Thoracic aorta (tissue), 2 donors: ENCODE measurements at places on chromosomes 13 and 19.
A peak's percentile ranks its signal among the peaks of the same experiment; 100 is the strongest.

GRCh38 chr13:106100171-106100919, 435.1 kb downstream of the EFNB2 start:
- no peak for DNase-seq

DNA sequence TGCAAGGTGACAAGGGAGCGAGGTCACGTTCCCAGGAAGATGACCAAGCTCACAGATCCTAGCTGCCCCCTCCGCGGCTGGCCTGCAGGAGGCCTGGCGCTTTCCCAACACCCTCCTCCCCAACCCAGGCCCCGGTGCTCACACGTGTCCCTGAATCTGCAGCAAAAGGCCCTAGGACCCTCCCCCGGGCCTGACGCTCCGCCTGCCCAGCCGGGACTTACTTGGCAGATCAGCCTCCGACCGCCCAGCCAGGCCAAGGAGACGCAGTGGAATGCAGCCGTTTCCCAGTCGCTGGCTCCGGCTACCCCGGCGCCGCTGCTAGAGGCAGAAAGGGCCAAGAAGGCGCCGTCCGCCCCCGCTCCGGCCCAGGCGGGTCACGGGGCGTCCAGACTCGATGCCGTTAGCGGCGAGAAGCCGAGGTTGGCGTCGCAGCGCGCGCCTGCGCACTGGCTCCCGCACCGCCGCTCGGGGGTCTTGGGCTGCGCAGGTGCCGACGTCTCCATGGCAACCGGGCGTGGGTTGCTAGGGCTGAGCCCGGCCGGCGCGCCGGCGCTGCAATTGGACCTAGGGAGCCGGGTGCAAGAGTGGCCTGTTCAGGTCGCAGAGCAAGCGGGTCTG, at the start of gene PNMA8A:
Gene PNMA8A, minus strand, starts transcription at position 448 of the 618 bp plus-strand sequence. CDS start 528 bp downstream, outside the sequence.
- peak; percentile 61 for DNase-seq

GRCh38 chr13:28875846-28876615, 55.9 kb downstream of the MTUS2 start:
- DNase-seq: no peak

- no peak for DNase-seq
These were observed 11.2 kb downstream of the ACTN4 start for GRCh38 chr19:38658462-38659306.

DNA sequence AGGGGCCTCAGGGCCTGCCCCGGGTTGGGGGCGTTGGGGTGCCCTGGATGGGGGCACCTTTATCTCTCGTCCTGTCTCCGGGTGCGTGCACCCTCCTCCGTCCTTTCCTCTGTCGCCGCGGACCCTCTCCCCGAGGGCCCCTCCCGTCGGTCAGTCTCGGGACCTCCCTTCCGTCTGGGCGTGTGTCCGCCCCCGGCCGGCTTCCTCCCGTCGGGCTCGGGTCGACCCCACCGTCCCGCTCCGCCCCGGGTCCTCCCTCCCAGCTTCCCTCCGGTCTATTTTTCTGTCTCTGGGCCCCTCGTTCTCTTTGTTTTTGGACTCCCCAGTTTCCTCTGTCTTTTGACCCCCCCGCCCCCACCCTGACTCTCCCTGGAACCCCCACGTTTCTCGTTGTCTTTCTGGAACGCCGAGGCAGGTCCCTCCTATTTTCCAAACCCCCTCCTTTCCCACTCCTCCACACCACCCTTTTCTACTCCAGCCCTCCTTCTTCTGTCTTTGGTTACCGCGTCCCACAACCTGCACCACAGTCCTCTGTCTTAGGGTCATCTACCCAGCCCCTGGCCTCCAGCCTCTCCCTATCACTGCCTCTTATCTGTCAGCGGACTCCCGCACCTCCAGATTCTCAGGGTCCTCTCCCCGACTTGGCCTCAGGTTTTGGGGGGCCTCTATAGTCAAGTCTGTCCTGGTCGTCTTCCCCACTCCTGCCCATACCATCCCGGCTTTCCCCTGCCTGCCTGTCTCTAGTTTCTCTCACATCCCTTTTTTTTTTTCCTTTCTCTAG, 757 bp downstream of the EGLN2 start:
- no peak for DNase-seq

DNA sequence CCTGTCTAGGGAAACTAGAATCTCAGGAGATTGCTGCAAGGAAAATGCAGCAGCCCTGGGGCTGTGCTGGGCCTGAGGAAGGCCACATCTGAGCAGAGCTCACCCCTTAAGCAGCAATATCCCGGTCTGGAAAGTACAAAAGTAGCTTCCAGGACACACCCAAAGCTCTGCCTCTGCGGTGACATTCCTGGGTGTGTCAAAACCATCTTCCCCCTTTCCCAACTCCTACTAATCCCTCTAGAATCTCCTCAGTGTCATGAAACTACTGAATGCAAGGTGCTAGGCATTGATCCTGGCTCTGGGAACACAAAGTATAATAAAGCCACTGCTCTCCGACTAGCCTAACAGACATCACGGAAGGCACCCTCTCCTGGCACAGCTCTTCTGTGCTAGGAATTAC, 5.0 kb downstream of the PBX4 start:
- no peak for DNase-seq

DNA sequence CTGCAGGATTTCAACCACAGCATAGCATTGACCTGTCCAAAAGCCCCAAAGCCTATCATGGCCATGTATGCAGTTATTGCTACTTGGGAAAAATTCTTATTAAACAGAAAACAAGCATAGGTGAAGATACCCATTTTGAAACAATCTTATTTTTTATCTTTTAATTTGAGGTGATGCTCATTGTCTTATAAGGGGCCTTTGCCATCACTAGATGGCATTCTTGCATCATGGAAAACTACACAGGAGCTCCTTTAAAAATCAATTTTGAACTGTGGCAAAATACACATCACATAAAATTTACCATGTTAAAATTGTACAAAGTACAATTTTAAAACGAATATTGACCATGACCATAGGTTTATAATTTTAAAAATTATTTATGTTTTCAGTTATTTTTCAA, 38.9 kb upstream of the ZNF835 start:
- DNase-seq: no peak

GRCh38 chr19:1685046-1685445, 32.6 kb upstream of the TCF3 start:
- DNase-seq: no peak

- DNase-seq: no peak
These were observed 6.1 kb upstream of the C13orf46 start for GRCh38 chr13:113979791-113980471.

- no peak for DNase-seq
These were observed 105.3 kb downstream of the STARD13 start for GRCh38 chr13:33180122-33180804.

DNA sequence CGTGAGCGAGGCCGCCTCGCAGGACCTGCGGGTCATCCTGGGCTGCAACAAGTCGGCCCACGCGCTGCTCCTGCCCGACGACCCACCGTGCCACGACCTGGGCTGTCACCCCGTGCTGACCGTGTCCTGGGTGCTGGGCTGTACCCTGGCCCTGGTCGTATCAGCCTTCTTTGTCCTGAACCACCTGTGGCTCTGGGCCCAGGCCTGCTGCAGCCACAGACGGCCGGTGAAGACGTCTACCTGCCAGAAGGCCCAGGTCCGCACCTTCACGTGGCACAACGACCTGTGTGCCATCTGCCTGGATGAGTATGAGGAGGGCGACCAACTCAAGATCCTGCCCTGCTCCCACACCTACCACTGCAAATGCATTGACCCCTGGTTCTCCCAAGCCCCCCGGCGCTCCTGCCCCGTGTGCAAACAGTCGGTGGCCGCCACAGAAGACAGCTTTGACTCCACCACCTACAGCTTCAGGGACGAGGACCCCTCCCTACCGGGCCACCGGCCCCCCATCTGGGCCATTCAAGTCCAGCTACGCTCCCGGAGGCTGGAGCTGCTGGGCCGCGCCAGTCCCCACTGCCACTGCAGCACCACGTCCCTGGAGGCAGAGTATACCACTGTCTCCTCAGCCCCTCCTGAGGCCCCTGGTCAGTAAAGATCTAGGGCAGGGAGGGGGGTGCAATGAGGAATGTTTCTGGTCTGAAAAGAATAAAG, 1.1 kb downstream of the ZNRF4 start:
- no peak for DNase-seq

DNA sequence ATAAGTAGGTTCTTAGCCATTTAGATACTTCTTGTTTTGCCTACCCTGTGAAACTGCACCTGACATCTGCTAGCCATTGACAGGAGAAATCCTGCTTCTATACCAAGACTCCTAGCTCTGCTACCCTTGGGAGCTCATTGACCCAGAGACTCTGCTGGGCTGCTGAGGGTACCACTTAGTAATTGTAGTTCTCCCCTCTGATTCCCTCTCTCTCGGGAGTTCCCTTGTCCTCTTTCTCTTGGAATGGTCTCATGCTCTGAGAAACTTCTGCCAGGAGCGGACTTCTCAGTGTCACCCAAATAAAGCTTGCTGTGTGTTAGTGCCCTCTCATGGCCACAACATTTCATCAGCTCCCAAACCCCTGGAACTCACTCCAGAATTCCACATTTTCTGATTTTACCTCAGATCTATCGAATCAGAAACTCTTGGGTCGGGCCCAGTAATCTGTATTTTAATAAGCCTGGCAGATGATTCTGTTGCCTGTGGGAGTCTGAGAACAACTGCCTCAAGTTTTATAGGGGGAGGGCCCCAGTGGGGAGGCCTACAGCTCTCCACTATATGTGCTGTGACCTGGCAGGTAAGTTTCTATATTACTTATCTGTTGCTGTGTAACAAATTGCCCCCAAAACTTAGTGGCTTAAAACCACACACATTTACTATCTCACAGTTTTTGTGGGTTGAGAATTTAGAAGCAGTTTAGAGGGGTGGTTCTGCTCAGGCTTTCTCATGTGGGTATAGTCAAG, 221.1 kb downstream of the TDRD3 start:
- no peak for DNase-seq

GRCh38 chr19:31963746-31964145, 381.7 kb upstream of the ZNF507 start:
- DNase-seq: no peak

DNA sequence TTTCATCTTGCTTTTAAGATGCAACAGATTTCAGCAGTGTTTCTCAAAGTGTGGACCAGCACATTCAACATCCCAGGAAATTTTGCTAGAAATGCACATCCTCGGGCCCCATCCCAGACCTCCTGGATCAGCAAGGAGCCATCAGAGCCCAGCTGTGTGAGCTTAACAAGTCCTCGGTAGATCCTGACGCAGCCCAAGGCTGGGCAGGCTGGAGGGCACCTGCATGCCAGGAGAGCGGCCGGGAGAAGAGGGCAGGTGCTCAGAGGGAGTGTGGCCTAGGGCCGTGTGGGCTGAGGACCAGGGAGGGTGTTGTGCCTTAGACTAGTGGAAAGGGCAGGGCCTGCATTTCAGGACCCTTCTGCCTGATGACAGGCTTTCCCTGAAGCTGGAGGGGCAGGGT, 2.2 kb upstream of the MCF2L start:
- no peak for DNase-seq

- no peak for DNase-seq
These were observed 541.8 kb upstream of the KLF12 start for GRCh38 chr13:74675972-74676371.

GRCh38 chr19:4139614-4140236, 13.7 kb upstream of the CREB3L3 start:
- peak; percentile 25 for DNase-seq

DNA sequence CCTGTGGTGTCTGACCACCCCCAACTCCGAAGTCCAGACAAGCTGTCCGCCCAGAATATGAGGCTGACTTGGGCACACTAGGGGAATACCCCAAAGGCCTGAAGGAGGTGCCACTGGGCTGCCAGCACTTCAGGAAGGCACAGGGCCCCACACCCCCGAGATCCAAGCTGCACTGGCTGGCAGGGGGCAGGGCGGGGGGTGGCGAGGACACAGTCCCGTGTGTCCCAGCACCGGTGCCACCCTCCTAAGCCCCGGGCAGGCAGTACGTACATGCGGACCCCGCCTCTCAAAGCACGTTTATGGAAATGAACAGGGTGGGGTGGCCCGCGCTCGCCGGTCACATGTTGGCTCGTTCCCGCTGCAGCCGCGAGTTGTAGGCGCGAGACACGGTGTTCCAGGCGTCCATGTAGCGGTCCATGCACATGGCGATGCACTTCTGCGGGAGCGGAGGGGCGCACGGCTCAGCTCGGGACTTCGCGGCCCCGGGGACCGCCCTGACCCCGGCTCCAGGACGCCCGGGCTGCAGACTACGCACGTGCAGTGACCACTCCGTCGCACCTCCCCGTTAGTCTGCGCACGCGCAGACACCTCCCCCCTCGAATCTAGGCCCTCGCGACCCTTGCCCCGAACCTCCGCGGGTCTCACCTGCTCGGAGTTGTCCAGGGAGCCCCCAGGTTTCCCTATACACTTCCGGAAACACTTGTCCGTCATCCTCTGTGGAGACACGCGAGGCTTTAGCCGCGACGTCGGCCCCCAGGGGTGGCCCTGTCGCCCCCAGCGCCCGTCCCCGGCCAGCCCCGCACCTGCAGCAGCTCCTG, 566 bp downstream of the TIMM13 start:
- DNase-seq: no peak

DNA sequence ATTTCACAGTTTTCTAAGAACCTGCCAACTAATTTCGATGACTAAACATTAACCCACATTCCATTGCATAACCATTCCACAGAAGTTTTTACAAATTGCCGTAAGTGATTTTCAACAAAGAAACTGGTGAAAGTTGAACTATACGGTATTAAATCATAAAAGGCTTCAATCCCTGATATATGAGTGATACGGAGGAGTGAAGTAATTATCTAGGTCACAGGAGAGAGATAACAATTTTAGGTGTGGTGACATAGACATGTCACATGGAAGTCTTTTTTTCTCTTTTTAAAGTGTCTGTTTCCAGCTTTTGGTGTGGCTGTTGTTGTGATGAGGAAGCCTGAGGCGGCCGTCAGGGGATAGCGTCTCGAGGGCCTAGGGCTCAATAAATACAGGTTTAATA, 29.4 kb downstream of the TBC1D4 start:
- DNase-seq: no peak

DNA sequence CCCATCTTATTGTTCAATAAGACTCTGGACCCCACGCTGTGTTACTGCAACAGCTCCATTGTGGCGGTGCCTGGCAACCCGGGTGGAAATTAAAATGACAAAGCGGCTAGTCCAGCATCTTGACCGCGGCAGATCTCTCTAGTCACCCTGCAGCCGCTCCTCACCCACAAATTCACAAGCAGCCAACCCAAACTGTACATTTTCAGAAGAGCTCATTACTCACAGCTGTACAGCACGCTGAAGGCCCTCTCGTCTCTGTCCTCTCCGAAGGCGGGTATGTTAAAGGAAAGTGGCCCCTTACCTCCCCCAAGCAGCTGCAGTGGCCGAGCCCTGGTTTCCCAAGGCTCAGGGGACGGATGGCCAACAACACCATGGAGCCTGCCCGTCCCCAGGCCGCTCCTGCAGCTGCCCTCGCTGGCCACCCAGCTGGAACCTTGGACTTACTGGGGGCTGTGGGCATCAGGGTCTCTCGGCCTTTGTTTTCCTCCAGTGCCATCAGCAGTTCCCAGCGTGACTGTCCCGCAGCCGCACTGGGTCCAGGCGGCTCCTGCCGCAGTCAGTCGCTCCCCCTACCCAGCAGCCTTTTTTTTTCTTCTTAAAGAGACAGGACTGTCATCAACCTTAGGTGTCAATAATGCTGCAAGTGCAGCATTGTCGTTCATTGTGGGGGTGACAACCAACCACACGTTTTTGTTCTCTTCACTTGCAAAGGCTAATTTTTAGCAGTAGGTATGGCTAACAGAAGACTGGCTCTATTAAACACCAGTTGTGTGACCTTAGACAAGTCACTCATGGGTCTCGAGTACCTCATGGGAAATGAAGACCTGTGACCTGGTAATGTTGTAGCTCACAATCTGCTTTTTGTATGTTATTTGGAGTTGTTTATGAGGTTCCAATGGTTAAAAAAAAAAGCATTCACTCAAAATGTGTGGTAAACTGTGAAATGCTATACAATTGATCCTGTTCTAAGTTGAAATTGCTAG, at the start of gene SACS:
Gene SACS, minus strand, starts transcription at position 532 of the 983 bp plus-strand sequence. CDS start 22,463 bp downstream, outside the sequence.
- DNase-seq: no peak
